ENCODE measurements at places on chromosomes 1 and 21.

GRCh38 chr1:235011599-235012435 is 116.8 kb downstream of the TOMM20 start:
- no peak for DNase-seq

- DNase-seq, result no peak
These were observed 132.3 kb downstream of the TNFSF18 start for GRCh38 chr1:172918478-172918877.

- no peak for DNase-seq
These were observed 119.3 kb upstream of the BACE2 start for GRCh38 chr21:41048623-41049022.

GRCh38 chr1:198763298-198763714 is 124.5 kb downstream of the PTPRC start:
- DNase-seq, result no peak

- DNase-seq, result no peak
These were observed 4.7 kb upstream of the CCDC24 start for GRCh38 chr1:43986712-43987111.

GRCh38 chr1:84198832-84199231 is 54.8 kb downstream of the PRKACB start:
- no peak for DNase-seq

- DNase-seq, result no peak
These were observed 144.9 kb upstream of the HOOK1 start for GRCh38 chr1:59669752-59670312.

DNA sequence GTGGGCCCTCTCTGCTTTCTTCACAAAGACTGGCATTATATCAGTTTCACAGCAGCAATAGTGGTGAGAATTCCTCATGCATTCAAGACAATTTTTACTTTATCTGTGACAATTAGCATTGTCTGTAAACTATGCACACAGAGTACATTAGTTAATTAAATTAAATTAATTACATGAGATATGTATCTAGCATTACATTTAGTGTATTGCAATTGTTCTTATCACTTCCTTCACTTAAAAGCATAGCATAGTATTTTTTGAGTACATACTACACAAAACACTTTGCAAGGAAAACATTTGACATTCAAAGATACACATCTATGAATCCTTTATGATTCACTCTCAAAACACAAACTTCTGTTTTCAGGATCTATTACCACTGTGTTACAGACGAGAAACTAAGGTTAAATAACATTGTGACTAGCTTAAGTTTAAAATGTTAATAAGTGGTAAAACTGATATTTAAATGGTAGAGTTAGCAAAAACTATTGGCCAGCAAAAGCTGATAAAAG is 1542.6 kb downstream of the PLA2G4A start:
- no peak for DNase-seq

- DNase-seq, result no peak
These were observed 87.1 kb upstream of the ZNF281 start for GRCh38 chr1:200496937-200497336.

- DNase-seq, result no peak
These were observed 200.5 kb downstream of the TOMM20 start for GRCh38 chr1:234927971-234928640.

GRCh38 chr21:40331172-40331571 is 463.9 kb downstream of the PCP4 start:
- no peak for DNase-seq

- DNase-seq, result peak; percentile 89
These were observed 91.1 kb upstream of the RGS4 start for GRCh38 chr1:162977944-162978568.

GRCh38 chr1:83761167-83762038 is 237.5 kb downstream of the TTLL7 start:
- no peak for DNase-seq

- no peak for DNase-seq
These were observed 92.0 kb upstream of the HAO2 start for GRCh38 chr1:119276558-119276957.

GRCh38 chr1:14681182-14681581 is 82.7 kb downstream of the KAZN start:
- no peak for DNase-seq

DNA sequence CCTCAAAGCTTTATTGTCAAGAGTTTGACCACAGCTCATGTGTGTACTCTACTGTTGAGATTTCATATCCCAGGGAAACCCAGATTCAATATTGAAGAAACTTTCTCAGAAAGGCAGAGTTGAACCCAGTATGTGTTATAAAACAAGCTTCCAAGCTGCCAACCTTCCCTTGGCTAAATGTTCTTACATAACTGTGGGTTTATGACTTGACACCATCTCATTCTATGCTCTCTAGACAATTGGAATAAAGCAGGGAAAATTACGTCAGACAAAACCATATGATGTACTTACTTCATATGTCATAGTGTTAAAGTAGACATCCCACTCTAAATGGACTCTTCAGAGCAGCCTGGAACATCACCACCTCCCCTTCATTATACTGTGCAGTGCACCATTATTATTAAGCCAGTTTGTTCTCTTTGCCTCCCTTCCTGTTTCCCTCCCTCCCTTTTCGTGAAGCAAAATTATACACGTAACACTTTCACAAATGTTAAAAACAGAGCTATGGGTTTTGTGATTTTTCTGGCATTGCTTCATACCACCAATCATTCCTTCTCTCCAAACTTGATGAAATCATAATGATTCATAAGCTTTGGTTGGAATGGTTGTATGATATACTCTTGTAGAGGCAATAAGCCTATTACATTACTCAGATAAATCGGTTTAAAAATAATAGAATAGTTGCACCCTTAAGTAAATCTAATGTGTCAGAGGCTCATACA is 507.2 kb downstream of the LTN1 start:
- DNase-seq, result no peak

DNA sequence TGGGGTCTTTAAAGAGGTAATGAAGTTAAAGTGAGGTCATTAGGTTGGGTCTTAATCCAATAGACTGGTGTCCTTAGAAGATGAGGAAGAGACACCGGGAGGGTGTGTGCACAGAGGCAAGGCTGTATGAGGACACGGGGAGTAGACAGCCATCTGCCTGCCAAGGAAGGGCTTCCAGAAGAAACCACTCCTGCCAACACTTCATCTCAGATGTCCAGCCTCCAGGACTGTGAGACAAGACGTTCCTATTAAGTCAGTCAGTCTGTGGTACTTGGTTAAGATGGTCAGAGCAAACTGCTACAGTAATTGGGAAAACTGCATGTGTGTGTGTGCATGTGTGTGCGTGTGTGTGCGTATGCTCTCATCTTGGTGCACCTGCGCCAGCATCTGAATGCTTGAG is 77.1 kb downstream of the RYR2 start:
- no peak for DNase-seq

Data from NCI-H446 treated with DMSO at 0.1 percent for 48 hours (cell line).